NCI-H748 treated with DMSO at 0.1 percent for 48 hours (cell line): ENCODE measurements at places on chromosomes 1 and 21.

DNA sequence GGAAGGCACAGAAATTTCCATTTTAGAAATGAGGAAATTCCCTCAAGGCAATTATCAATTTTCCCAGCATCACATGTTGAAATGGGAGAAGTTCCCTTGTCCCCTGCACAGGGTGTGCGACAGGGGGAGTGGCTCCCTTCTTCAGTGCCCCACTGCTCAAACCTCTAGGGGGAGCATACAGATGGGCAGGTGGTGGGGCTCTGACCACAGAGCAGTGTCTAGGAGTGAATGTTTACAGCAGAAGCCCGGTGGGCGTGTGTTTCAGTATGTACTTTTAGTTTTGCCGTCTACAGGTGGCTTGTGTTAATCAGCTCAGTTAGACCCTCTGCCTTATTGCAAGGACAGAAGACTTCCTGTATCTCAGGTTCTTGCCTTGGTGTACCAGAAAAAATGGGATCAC lies 493.7 kb upstream of the PLXNA2 start:
- no peak for DNase-seq

DNA sequence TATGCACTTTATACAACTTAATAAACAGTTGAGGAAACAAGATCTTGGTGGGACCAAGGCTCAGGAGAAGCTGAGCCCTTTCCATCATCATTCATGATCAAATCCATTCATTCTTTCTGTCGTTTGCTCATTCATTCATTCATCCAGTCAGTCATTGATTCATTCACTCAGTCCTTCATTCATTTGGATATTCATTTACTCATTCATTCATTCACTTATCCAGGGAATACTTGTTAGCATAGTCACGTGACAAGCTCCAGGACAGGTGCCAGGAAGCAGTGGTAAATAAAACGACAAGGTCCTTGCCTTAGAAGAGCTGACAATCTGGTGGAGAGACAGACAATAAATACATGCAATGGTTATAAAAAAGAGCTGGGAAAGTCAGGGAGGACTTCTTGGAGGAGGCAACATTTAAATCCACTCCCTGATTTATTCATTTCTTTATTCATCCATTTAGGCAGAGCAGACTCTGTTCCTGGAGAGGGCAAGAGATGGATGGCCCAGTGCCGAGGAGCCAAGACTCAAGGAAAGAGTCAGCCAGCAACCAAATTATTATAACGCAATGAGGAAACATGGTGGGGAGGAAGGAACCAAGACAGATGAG lies 74.1 kb upstream of the CASZ1 start:
- no peak for DNase-seq

DNA sequence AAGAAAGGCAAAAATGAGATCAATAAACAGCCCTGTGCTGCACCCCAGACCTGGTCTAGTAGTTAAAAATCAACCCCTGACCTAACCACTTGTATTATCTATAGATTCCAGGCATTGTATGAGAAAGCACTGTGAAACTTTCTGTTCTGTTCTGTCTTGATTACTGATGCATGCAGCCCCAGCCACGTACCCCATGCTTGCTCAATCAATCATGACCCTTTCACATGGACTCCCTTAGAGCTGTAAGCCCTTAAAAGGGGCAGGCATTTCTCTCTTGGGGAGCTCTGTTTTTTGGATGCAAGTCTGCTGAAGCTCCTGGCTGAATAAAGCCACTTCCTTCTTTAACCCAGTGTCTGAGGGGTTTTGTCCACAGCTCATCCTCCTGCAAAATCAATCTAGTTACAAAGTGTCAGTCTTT lies 24.2 kb upstream of the CD34 start:
- no peak for DNase-seq

GRCh38 chr1:199322278-199322677 lies 683.4 kb downstream of the PTPRC start:
- no peak for DNase-seq

- DNase-seq: no peak
These were observed 15.4 kb downstream of the NOL9 start for GRCh38 chr1:6538956-6539355.

- peak; percentile 12 for DNase-seq
These were observed 5.8 kb upstream of the KCNJ15 start for GRCh38 chr21:38250991-38251418.

DNA sequence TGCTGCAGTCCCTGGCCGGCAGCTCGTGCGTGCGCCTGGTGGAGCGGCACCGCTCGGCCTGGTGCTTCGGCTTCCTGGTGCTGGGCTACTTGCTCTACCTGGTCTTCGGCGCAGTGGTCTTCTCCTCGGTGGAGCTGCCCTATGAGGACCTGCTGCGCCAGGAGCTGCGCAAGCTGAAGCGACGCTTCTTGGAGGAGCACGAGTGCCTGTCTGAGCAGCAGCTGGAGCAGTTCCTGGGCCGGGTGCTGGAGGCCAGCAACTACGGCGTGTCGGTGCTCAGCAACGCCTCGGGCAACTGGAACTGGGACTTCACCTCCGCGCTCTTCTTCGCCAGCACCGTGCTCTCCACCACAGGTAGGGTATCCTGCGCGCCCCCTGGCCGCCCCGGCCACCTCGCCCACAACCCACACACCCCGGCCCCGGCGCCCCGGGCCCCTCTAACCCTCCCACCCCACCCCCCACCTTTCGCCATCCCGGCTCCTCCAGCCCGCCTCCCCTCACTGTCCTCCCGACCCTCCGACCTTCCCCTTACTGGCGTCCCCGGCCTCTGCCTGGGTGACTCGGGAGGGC lies 352 bp downstream of the KCNK1 start:
- DNase-seq: peak; percentile 3

DNA sequence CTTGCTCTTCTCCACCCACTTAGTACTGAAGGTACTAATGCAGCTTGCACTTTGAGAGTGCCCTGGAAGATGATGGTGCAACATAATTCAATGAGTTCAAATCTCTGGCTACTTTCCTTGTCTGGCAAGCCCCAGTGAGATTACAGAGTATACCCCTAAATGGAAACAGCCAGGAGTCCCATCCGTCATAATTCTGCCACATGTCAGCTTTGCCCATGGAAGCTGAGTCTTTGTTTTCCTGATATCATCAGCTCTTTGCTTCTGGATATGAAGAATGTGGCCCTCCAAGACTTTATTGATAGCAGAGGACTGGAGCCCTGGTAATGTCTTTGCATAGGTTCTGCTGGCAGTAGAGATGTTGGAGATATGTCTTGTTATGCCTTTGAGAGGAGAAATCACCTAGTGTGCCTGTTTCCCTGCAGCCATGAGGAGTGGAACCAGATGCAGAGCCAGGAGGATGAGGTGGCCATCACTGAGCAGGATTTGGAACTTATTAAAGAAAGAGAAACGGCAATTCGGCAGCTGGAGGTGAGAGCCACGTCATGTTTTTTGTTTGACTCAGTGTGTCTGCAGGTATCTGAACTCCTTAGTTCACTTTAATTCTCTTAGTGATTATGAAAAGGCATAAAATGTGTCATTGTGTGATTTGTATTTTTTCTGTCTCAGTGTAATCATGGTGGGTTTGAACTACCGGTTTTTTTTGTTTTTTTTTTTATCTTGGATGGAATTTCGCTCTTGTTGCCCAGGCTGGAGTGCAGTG lies 18.7 kb upstream of the PPP1R8 start:
- no peak for DNase-seq

DNA sequence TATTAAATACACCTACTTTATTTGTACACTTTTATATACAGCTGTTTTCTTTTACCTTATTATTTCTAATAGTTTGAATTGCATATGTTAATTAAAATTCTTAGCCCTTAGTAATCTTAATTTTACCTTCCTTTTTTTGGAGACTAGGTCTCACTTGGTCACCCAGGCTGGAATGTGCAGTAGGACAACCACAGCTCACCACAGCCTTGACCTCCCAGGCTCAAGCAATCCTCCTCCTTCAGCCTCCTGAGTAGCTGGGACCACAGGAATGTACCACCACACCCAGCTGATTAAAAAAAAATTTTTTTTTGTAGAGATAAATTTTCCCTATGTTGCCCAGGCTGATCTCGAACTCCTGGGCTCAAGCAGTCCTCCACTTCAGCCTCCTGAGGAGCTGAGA lies 15.0 kb upstream of the SDC3 start:
- no peak for DNase-seq

DNA sequence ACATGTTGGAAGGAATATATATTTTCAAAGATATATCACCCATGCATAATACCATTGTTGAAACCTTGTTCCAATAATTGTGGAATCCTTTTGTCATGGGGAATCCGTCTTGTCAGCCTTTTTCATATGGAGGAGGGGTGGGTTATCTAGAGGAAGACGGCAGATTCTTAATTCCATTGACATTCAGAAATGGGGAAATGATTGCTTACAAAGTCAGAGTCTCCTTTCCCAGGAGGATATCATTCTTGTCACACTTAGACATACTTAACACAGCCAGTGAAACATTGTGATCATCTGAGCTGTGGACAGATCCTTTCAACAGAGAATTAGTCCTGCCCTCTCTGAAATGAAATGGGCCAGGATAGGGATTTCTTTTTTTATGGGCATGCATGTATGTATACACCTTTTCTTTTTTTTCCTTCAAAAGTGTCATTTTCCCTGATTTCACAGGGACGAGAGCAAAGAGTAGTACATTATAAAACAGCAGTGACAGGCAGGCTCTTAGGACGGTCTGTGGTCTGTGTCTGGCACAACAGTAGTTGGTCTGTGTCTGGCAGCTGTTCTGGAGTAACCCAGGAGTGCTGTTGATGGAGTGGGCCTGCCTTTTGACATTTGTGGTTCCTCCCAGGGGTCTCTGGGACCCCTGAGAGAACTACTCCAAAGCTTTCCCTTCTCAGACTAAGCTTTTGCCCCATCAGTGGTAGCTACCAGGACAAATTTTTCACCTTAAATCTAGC lies 50.1 kb downstream of the VPS13D start:
- no peak for DNase-seq

DNA sequence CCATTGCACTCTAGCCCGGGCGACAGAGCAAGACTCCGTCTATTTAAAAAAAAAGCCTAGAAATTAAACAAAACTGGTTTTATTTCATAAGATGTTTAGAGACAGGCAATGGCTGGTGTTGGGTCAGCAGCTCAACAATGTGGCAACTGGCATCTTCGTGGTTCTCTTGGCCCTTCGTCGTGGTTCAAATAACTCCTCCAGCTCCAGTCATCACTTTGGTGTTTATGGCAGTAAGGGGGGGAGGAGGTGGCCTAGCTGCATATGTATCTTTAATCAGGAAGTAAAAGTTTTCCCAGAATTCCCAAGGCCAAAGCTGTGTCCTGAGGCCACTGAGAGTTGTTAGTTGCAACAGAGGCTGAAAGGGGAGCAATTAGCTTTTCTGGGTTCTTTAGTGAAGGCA lies 13.0 kb upstream of the LTN1 start:
- no peak for DNase-seq

DNA sequence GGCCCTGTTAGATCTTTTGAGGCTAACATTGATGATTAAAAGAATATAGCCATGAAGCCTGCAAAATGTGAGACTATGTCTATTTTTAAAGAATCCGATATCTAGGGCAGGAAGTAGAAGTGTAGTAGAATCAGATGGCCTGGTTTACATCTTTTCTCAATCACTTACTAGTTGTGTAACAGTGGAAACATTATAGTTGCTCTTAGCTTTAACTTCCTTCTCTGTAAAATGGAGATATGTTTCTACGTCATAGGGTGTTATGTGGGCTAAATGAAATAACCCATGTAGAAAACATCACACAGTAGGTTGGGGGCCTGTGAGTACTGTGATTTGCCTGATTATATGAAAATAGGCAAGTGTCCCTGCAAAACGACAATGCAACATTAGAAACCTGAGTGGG lies 4.4 kb upstream of the IGFN1 start:
- DNase-seq: no peak

DNA sequence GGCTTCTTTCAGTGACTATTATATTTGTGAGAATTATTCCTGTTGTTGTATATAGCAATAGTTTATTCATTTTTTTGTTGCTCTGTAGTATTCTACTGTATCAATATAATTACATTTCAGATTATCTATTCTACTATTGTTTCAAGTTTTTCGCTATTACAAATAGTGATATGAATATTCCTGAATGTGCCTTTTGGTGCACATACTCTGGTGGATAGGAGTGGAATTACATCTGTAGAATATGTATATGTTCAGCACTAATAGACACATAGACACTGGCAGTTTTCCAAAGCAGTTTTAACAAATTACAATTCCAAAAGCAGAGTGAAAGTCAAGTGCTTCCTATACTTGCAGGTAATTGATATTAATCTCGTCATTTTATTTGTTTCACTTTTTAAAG lies 696.2 kb upstream of the PRMT6 start:
- DNase-seq: no peak

DNA sequence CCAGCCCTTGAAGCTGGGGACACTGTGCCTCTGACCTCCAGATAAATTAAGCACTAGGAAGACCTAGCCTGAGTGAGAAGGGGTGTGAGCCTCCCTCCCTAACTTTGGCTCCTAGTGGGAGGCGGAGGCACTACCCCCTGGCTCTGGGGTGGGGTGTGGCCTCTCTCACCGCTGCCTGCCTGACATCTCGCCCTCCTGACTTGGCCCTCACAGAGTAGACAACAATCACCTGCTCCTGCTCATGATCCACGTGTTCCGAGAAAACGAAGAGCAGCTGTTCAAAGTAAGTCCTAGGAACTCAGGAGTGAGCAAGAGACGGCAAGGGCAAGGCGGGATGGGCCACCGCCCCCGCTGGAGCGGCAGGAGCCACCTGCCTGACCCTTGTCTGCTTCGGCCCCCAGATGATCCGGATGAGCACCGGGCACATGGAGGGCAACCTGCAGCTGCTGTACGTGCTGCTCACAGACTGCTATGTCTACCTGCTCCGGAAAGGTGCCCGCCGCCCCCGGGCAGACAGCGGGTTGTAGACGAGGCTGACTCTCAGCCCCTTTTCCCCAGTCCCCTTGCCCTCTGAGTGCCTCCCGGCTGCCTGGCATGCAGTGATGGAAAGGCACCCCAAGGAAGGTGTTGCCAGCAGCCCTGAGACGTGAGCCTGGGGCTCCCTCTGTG lies 8.1 kb upstream of the SLC25A34 start:
- DNase-seq: no peak
